ENCODE measurements at places on chromosomes 13 and 19. TPM values are rescaled to one million over a fixed set of nuclear protein-coding genes. Genes with fewer than 3 reads are reported as not detected.

CDADC1 gene
- 1.5 TPM for total RNA-seq

GRCh38 chr13:39035799-39036198 lies 2.1 kb downstream of the PROSER1 start:
- DNase-seq, result no peak

- no peak for DNase-seq
These were observed 361.6 kb upstream of the PCDH20 start for GRCh38 chr13:61777271-61777670.

GPR18 gene
- total RNA-seq, result not detected

GRCh38 chr19:47323872-47324271 lies 8.1 kb upstream of the C5AR2 start:
- no peak for DNase-seq

TJP3 gene
- total RNA-seq, result not detected

DNA sequence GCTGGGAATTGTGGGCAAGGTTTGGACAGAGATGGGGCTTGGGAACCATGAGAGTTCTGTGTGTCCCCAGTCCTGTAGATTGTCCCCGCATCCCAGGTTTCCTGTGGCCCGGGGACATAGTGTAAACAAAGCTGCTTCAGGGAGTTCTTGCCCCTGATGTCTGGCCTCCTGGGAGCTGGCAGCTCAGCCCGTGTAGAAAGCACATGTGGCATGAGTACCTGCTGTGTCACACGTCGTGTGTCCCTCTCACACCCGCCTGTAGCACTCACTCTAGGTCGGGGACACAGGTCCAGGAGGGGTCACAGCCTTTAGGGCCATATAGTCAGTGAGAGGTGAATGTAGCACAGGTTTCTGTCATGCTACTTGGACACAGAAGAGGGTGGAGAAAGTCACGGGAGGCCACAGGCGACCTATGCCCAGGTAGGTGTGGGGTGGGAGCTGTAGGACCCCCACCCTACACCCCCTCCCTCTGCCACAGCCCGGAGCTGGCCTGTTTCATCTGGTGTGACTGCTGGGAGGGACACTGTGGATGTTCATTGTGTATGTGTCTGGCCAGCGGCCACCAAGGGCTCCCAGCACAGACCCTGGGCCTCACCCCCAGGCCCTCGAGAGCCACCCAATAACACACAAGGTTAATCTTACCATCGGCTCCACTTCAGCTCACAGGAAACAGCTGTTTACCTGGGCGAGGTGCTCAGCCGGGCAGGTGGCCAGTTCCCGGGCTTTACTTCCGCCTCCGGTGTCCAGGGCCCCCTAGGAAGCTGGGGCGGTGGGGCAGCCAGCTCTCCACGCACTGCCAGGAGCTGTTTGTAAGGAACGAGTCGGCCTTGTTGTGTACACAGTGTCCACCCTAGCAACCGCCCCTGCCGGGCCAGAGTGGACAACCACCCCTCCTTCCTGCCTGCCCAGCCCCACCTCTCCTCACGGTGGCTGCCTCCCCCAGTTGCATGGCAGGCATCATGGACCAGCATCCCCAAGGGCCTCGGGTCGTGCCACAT lies 49.7 kb downstream of the COMP start:
- DNase-seq, result no peak

GRCh38 chr13:20231839-20232555 lies at the start of gene GJB6:
GJB6 (minus strand) TSS chr13:20232319; CDS start chr13:20223480, 8,839 bp downstream.
- no peak for DNase-seq

- peak; percentile 18 for DNase-seq
These were observed 2.7 kb upstream of the KLK2 start for GRCh38 chr19:50870417-50871089.

- no peak for DNase-seq
These were observed 138.2 kb downstream of the DCLK1 start for GRCh38 chr13:35992964-35993363.
